Activated CD4-positive, alpha-beta T cell treated with anti-CD3 and anti-CD28 coated beads, Interleukin-2, amount 10 ng/mL, durations not matched to agents 7 days and 5 days (primary cell): ENCODE measurements at places on chromosomes 12 and 14. TPM values are rescaled to one million over a fixed set of nuclear protein-coding genes. Genes with fewer than 3 reads are reported as not detected.

The TAS2R30 gene
- 2.6 TPM for total RNA-seq

The CDH24 gene
- total RNA-seq = 3.0 TPM

The NGB gene
- total RNA-seq = not detected

The KLRC3 gene
- total RNA-seq = not detected

The HOXC4 gene
- not detected for total RNA-seq
